Natural killer cell (primary cell): ENCODE measurements at places on chromosomes 3 and 15. TPM values are rescaled to one million over a fixed set of nuclear protein-coding genes. Genes with fewer than 3 reads are reported as not detected.
A peak's percentile ranks its signal among the peaks of the same experiment; 100 is the strongest.

GRCh38 chr3:149660462-149660861, 2.6 kb upstream of the WWTR1 start:
- no peak for DNase-seq

- peak; percentile 82 for DNase-seq
Observed at GRCh38 chr3:196632046-196632751, 7.3 kb upstream of the NRROS start.

Gene ATP1B3
- total RNA-seq = 46.7 TPM

DNA sequence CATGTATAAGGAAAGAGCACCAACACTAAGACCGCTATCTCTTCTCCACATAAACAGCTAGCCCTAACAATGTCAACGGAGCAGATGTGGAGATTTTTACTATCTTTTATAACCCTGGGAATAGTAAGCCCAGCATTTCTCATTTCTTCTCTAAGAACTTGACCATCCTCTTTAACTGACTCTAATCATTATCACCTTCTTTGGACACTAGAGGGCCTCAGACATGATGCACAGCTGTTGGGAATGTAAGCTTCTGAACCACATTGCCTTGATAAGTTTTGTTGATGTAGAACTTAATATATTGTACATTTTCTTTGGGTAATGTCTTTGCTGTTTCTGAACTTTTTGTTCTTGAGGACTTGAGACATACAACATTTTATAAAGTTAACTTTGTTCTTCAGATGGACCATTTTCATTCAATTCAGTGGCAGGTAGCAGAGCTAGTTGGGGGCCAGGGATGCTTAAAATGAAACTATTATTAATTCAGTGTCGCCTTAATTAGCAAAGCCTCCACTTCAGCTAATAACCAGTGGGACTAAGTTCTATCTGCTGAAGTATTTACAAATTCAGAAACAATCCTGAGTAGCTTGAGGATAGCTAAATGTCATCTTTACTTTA, 9.6 kb upstream of the TAGLN3 start:
- DNase-seq = no peak

- DNase-seq = no peak
Observed at GRCh38 chr3:110419601-110420000, 652.0 kb upstream of the NECTIN3 start.

DNA sequence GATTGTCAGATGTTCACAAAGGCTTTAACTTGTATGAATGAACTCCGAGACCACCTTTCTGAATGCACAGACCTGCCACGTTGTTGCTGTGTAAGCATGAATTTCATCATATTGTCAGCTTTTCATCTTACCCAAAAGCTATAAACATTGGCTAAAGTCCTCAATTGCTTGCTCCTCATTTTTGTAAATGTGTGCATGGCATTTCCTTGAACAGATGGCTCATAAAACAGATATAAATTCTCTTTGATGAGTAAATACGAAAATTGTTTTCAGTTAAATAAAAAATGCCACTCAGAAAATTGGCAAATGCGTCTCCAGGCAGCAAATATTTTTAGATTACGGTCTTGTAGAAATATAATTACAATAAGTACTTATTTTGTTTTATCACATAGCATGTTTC, 226.0 kb upstream of the NDN start:
- DNase-seq = no peak

DNA sequence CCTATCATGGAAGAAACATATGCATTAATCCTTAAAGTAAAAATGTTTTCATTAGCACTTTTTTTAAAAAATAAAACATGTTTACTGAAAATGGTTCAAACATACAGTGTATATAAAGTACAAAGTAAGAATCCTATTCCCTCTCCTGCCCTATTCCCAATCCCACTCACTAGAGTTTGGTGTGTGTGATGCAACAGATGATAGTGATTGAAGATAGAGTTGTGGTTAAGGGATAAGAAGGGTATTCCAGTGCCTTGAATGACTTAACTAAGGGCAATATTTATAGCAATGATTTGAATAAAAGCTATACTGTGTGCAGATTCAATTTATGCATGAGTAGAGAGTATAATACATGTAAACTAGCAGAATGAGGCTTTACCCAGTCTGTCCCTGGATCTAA, 18.1 kb downstream of the ZNF280D start:
- no peak for DNase-seq

- DNase-seq = no peak
Observed at GRCh38 chr3:195885036-195885891, 23.1 kb downstream of the TNK2 start.

GRCh38 chr15:50353975-50354837, 792 bp downstream of the GABPB1 start:
- DNase-seq = peak; percentile 54

GRCh38 chr15:40754574-40754882, 526 bp downstream of the RMDN3 start:
- peak; percentile 37 for DNase-seq

Gene CAPN3
- 10.8 TPM for total RNA-seq

Gene EBLN2
- total RNA-seq = 8.9 TPM

GRCh38 chr3:63135367-63135766, 142.7 kb upstream of the SYNPR start:
- DNase-seq = no peak

DNA sequence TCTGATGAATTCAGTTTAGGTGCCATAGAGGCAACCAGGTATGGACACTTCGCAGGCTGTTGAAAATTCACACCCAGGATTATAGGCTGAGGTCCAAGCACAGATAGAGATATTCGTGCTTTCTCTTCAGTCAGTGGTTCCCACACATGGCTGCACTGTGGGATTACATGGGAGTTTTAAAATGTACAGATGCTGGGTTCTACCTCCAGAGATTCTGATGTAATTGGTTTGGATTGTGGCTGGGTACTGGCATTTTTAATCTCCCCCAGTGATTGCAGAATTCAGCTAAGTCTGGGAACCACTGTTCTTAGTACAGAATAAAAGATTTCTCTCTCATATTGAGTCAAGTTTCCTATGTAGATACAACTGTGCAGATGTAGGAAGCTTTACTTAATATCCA, 91.6 kb downstream of the FOXB1 start:
- DNase-seq = no peak

DNA sequence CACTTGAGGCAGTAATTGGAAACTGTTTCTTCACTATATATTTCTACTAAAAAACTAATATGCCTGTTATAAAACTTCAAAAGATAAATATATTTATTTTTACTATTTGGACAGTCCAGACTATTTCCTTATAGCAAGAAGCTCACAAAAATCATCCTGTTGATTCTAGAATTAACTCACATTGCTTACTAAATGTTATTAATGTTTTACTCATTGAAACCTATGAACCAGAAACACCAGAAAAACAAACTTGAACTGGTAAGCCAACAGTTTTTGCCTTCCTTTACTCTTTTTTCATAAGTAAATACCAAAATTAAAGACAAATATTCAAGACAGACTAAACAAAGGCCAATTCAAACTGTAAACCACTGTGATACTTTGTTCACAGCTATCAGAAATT, 26.4 kb downstream of the TOMM70 start:
- DNase-seq = no peak

GRCh38 chr3:43307226-43307625, 20.9 kb downstream of the SNRK start:
- no peak for DNase-seq

Gene GUCA1C
- total RNA-seq = not detected

Gene SERPINI2
- total RNA-seq = not detected

DNA sequence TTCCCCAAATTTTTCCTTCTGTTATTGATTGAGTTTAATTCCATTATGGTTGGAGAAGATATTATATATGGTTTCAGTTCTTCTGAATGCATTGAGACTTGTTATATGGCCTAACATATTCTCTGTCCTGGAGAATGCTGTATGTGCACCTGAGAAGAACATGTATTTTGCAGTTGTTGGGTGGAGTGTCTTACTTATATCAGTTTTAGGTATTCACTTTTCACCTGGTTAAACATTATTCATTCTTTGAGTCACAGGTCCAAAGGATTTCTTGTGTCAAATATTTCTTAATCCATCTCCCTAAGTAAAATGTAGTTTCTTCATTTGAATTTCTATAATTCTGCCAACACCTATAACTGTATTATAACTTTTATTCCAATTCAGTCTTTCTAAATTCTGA, 17.8 kb downstream of the ACKR2 start:
- DNase-seq = no peak

GRCh38 chr3:71025516-71025915, 558.0 kb downstream of the FOXP1 start:
- no peak for DNase-seq
